ENCODE measurements at places on chromosomes 4 and X. TPM values are rescaled to one million over a fixed set of nuclear protein-coding genes. Genes with fewer than 3 reads are reported as not detected.

DNA sequence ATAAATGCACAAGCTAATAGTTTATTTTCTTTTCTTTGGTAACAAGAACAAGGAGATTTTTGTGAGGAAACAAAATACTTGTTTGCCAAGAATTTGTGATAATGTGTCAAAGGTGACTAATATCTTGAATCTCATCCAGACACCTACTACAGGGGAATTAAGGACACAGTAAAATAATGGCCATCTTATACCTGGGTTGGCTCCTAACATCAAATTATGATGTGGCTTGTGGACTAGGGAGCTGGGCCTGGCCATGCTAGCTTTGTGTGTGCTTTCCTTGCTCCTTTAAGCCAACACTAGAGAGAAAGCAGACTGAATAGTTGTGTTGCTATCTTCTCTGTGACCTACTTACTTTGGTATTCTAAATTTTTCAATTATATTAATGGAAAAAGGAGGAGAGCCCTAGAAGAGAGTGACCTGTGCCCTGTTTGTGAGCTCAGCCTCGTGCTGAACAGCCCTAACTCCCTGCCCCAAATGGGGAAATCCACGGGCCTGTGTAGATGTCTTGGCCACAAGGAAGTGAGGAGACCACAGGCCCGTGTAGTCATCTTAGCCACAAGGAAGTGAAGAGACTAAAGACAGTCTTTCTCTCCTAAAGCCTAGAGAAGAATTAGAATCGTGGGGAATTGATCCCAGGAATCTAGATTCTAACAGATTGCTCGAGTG lies 23.3 kb downstream of the ARHGAP24 start:
- no peak for DNase-seq

GRCh38 chr4:87644286-87644685 lies 5.8 kb upstream of the DMP1 start:
- DNase-seq, result no peak

GRCh38 chr4:56048383-56048701 lies 99.6 kb downstream of the CEP135 start:
- DNase-seq, result no peak

DNA sequence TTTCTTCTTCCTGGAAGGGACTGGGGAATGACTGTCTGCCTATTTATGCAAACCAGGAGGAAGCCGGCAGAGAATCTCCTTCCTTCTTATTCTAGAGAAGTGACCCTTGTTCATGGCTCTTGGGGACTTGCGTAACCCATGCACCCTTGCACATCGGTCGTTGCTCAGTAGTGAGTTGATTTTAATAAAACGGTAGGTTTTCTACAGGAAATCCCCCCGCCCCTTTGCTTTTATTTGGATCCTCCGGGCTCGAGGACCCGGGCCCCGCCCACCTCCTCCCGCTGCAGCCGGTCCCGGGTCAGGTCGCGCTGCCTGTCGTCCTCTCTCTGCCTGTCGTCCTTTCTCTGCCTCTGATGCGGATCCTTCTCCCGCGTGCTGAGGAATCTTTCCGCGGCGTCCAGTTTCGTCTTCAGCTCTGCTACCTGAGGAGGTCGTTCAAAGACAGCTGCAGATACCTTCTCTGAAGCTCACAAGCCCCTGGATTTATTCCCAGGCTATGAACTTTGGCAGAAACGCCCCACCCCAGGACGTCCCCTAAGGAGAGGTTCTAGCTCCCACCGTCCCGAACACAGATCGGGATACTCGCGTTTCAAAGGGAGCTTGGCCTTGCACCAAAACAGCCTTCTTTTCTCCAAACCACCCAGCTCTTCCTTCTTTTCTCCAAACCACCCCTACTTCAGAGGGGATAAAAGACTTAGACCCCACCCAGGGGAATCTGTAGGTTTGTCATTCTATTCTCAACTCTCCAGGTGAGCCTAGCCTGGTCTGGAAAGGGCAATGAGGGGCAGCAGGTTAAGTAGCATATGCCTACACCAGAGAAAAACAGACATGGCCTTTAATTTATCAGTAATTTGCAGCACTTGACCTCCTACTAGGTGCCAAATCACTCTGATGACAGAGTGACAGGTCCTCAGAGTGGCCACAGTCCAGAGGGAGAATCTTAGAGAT lies 7.0 kb downstream of the TNIP3 start:
- no peak for DNase-seq

DNA sequence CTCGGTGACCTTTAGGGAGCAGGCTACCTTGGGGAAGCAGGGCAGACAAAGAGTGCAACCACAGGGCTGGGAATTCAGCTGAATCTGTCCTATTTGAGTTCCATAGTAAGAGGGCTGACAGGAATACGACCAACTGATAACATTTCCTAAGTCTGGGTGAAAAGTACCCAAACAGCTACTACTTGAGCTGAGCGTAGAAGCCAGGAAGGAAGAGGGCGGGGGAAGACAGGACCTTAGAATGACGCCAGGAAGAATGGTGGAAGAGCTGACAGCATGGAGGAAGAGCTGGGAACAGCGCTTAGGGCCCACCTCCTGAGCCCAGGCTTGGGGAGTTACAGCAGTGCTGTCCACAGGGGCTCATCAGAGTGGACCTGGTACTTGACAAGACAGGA lies 14.4 kb downstream of the MECP2 start:
- DNase-seq, result no peak

GRCh38 chr4:135949931-135950330 lies 1582.4 kb downstream of the PCDH18 start:
- DNase-seq, result no peak

GRCh38 chrX:584572-584971 lies 46.0 kb upstream of the SHOX start:
- no peak for DNase-seq

Gene COX7B
- 120 TPM for total RNA-seq

DNA sequence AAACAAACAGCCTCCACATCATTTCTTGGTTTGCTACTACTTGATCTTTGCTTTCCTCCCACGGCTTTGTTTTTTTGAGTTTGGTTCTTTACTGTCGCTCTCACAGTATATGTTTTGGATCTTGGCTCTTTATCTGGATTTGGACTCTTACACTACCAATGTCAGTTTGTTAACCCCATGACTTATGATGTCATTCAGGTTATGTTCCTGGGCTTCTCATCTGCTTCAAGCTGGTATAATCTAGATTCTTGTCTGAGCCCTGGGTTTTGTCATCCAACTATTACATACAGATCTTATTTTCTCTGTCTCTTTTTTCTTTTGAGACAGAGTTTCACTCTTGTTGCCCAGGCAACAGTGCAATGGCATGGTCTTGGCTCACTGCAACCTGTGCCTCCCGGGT lies 482.9 kb upstream of the TEX13C start:
- DNase-seq, result no peak

GRCh38 chrX:55783723-55784122 lies 66.2 kb downstream of the RRAGB start:
- no peak for DNase-seq

- peak; percentile 2 for DNase-seq
Measured at GRCh38 chrX:19121898-19122640, at the start of gene ADGRG2. ADGRG2 (minus strand) TSS chrX:19122468; CDS start chrX:19068834, 53,634 bp downstream.

DNA sequence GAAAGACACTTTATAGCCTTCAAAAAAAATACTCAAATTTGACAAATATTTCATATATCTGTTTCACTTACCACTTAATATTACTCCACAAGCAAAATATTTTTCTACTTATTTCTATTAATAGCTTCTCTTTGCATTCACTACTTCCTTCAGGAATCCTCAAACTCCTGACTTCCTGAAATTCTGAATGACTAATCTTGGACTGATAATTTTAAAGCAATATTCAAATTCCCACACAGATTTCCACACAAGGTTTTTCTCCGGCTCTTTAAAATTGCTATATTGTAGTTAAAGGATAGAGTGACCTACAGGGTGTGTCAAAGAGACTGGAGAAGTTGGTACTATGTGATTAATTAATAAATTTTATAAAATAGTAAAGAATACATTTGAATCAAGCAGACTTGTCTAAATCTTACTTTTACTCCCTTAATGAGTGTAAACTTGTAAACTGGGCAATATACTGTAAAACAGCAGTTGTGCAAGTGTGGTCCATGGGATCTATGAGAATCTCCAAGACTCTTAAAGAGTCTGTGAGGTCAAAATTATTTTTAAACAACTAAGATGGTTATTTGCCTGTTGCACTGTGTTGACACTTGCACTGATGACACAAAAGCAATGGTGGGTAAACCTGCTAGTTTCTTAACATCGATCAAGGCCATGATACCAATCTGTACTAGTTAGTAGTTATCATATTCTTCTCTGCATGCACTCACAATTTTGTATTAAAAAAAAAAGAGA lies 44.5 kb downstream of the ANKRD17 start:
- no peak for DNase-seq

Gene CSAG3
- not detected for total RNA-seq

DNA sequence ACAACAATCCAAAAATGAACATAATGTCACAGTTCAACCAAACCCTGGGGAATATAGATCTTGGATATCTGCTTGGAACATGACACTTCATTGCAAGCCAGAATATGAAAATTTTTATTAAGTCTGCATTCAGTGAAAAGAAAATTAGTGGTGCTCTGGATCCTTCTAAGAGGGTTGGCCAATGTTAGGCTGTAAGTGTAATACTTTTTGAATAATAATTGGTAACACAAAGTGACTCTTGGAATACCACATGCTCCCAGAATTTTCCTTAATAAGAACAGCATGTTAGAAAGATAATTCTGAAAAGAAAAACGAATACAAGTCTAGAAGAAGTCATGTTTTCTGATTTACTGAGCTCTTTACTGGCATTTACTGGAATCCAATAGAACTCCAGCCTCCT lies 175.8 kb downstream of the RASL11B start:
- no peak for DNase-seq

All from cerebellum (tissue), 4 donors.